ENCODE measurements at places on chromosomes 11 and 22. TPM values are rescaled to one million over a fixed set of nuclear protein-coding genes. Genes with fewer than 3 reads are reported as not detected.

Gene TRIM29
- total RNA-seq, result 0.06 TPM

Gene KRTAP5-11
- total RNA-seq, result not detected

Gene AGBL2
- 0.31 TPM for total RNA-seq

Gene TLCD5
- total RNA-seq, result 3.4 TPM

Gene RCOR2
- total RNA-seq, result 0.19 TPM

Gene ESAM
- 74.5 TPM for total RNA-seq

Gene MIAT
- 0.16 TPM for total RNA-seq

Gene SLC1A2
- not detected for total RNA-seq

Gene DNAJB7
- total RNA-seq, result not detected

Gene UBXN1
- 155 TPM for total RNA-seq
